ENCODE measurements at places on chromosomes 16 and 17.

DNA sequence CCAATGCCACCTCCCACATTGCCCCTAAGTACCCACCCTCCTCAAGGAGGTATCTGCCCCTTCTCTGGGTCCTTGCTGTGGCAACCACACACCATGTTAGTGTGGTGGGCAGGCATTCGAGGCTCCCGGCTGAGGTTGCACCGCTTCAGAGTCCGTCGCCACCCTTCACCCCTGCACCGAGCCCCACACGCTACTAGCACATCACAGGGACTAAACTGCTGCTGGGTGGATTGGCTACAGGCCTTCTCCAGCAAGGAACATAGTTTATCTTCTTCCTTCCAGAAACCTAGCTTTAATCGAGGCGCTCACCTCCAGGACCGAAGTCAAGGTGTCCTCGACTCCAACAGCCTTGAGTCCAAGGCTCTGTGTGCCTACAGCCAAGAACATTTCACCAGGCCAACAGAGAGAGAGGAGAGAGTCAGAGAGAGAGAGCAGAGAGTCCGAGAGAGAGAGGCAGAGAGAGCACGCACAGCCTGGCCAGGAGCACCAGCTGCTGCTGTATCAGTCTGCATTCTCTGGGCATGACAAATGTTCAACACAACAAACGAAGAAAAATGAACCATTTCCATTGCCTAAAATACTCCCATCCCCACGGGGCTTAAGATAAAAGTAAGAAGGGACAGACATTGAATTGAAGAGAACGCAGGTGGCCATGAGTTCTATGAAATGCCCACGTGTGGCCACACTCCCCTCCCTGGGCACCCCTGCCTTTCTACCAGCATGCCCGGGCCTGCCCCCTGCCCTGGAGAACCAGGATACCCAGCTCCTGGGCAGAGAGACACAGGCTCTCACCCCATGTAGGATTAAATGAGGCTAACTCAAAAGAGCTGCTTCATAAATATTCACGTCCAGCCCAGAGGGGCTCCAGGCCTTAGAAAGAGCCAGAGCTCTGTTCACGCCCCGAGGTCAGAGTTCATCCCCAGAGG lies 94.9 kb downstream of the RBFOX3 start:
- DNase-seq, result no peak

DNA sequence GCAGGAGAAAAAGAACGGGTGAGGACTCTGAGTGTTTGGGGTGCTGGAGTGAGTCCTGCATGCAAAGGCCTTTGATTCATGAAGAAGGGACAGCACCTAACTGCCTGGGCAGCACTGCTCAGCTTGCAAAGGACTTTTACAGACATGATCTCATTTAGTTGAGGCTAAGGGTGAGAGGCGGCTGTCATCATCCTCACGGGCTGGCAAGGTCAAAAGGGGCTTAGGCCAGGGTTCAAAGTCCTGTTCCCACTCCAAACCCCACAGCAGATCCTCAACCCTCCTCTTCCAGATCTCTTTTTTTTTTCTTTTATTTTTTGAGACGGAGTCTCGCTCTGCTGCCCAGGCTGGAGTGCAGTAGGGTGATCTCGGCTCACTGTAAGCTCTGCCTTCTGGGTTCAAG lies 4.8 kb downstream of the RHBDF2 start:
- DNase-seq, result no peak

DNA sequence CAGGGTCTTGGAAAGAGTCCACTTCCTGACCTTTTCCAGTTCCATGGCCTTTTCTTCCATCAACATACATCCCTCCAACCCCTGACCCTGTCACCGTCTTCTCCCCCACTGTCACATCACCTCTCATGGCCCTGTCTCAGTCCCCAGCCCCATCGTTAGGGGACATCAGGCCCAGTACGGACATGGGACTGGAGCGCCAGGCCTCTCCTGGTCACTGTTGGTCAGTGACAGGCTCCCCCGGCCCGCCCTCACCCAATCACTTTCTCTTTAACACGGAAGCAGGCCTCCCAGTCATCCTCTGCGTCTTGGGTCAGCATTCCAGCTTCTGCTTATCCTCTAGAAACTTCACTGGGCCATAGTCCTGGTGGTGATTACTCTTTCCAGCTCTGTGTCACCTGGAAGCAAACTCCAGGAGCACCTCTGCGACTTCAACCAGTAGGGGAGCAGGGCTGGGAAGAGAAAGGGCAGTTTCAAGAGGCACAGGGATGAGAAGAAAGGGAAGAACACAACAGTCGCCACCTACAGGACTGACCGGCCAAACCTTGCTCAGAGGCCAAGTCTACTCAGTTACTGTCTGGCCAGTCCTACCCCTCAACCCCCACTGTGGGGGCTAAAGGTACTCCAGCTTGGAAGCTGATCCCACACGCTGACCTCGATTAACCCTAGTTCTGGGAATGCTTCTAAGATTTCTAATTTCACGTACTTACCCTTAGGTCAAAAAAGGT lies 15.9 kb upstream of the ICAM2 start:
- DNase-seq, result no peak

GRCh38 chr16:62596125-62596524 lies 559.9 kb upstream of the CDH8 start:
- DNase-seq, result no peak

- DNase-seq, result no peak
Measured at GRCh38 chr16:15765880-15766279, 90.9 kb downstream of the MYH11 start.

DNA sequence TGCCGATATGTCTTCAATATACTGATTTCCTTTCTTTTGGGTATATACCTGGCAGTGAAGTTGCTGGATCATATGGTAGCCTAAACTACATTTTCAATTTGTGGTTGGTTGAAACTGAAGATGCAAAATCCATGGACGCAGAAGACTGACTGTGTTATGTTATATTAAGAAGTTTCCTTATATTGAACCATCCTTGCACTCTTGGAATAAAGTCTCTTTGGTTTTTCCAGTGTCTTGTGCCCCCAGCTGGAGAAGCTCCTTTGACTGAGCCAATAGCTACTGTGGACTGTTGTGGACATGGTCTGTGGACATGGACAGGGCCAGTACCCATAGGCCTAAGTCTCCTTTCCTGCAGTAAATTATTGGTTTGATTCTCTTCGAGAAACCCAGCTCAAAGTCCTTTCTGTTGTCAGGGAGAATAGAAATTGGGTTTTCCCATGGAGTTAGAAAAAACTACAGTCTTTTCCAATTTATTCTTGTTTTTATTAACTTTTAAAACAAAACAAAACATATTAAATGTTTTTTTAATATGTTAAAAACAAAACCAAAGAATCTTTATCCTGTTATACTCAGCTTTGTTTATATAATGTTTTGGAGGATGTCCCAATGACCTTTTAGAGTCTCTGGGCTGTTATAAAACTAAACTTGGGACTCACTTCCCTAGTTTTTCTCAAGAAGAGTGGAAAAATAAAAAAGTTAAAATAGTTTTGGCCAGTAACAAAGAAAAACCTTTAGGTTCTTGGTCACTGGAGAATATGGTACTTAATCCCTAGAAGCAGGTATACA lies 15.2 kb upstream of the IL34 start:
- DNase-seq, result no peak

DNA sequence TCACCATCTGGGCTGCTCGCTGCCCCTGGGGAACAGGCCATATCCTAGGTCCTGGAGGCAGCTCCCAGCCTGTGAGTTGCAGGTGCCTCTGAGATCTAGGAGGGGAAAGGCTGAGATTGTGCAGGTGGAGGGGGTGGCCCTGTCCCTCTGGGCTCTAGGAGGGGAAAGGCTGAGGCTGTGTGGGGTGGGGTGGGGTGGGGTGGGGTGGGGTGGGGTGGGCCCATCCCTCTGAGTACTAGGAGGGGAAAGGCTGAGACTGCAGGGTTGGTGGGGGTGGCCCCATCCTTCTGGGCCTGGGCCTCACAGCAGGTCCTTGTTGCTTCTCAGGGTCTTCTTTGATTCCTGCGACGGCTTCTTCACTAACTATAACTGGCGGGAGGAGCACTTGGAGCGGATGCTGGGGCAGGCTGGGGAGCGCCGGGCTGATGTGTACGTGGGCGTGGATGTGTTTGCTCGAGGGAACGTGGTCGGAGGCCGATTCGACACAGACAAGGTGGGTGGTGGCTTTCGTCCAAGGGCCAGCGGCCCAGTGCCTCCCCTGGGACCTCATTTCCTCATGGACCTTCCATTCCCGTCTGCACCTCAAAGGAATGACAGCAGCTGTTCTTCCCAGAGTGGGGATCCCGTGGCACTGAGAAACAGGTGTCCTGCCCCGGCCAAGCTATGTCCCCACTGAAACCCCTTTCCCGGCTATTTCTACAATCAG lies 7.1 kb downstream of the ENGASE start:
- no peak for DNase-seq

GRCh38 chr16:5323284-5324141 lies 225.9 kb upstream of the EEF2KMT start:
- DNase-seq, result no peak

DNA sequence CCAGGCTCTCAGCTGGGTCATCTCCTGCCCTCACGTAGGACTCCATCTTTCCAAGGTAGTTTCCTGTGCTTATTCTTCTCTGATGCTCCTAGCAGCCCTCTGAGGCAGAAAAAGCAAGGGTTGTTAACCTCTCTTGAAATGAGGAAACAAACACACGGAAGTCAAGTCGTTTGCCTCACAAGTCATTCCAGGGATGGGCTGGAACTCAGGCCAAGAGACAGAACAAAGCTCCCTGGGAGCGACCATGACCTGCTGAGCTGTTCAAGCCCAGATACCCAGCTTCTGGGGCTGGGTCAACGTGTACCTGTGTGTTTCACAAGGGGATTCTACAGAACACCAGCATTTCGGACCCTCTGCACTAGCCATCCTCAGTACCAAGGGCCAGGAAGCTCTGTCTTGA lies 28.1 kb downstream of the SRL start:
- no peak for DNase-seq

- no peak for DNase-seq
Measured at GRCh38 chr16:57759541-57760356, 24.2 kb downstream of the KATNB1 start.

DNA sequence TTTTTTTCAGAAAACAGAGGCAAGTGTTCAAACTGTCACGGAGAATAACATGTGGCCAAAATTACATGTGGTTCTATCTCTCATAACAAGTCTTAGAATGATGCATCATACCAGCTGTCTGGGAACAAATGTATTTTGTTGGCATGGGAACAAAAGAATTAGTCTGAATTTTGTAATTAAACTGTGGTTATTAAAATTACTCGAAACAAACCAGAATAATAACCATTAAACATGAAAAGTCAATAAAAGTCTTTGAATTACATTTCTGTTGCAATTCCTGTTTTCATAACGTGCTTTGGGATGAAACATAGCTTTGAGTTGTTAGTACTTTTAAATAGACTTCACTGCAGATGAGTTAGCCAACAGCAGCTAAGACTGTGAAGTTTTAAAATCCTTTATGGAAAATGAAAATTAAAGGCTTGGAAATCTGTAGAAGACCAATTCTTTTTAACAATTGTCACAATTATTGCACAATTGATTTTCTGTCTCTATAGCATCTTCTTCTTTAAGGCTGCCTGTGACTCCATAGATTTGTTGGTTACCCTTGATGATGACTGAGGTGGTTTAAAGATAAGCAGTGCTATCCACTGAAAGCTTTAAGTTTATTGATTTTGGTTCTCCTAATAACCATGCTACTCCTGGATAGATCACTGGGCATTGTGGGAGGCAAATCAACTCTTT lies 117.9 kb upstream of the AXIN2 start:
- no peak for DNase-seq

GRCh38 chr16:74372369-74372768 lies 3.7 kb upstream of the NPIPB15 start:
- DNase-seq, result no peak

GRCh38 chr17:76924345-76925342 lies 56.4 kb downstream of the MGAT5B start:
- DNase-seq, result no peak

DNA sequence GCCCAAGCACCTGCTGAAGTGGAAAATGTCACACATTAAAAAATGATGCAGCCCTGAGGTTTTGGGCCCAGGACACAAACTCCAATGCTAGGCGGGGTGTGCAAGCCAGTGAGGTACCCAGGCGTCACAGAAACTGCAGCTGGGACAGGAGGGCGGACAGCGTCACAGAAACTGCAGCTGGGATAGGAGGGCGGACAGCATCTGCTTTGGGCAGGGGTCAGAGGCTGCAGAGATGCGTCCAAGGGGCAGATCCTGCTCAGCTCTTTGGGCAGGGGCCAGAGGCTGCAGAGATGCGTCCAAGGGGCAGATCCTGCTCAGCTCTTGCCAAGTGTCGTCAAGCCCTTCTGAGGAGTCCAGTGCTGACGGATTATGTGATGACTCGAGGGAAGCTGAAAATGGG lies 43.9 kb upstream of the RCVRN start:
- no peak for DNase-seq

DNA sequence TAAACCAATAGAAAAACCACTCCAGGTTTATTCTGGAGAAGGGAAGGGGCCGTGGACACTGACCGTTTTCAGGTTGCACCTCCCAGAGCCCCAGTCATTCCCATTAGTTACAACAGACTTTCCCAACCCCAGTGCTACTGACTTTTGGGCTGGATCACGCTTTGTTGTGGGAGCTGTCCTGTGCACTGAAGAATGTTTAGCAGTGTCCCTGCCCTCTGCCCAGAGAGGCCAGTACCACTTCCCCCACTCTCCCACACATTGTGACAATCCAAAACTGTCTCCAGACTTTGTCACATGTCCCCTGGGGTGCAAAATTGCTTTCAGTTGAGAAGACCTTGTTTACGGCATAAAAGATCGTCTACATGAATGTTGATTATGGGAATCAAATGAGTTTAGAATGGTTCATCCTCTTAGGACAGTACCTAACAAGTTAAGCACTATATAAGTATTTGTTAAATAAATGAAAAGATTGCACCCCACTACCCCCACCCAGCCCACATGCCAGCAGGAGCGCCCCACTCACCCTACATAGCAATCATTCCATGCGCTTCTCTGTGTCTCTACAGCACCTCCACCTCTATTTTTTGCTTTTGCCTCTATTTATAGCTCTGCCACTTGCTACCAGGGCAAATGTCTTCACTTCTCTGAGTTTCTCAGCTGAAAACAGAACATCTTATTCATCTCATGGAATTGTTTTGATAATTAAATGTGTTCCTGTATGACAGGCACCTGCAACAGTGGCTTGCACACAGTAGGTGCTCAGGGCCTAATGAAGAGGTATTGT lies 104.9 kb downstream of the AXIN2 start:
- DNase-seq, result no peak

- no peak for DNase-seq
Measured at GRCh38 chr16:24701521-24701951, 27.9 kb upstream of the TNRC6A start.

GRCh38 chr17:81536299-81537290 lies 8.4 kb downstream of the FSCN2 start:
- no peak for DNase-seq

GRCh38 chr17:14325618-14326167 lies 24.8 kb downstream of the HS3ST3B1 start:
- DNase-seq, result no peak
